ENCODE measurements at places on chromosomes 6 and 20.

- DNase-seq = no peak
Observed at GRCh38 chr6:33634161-33634727, 13.1 kb downstream of the ITPR3 start.

GRCh38 chr6:114712129-114712662 is 369.4 kb upstream of the HS3ST5 start:
- no peak for DNase-seq

DNA sequence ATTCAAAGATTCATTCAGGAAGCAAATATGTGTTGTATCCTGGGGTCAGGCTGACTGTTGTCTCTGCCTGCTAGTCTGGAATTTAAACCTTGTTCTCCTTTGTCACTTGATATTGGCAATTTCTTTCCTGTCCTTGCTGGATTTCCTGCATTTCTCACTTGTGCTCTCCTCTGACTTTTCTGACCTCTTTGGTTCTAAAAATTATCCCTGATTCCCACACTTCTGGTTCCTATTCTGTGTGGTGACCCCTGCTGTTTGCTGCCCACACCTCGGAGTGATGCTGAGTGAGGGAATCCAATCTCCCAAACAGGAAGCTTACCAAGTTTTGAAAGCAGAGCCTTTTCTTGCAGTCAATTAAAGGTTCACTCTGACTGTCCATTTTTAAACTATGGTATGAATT is 345.3 kb downstream of the CDKAL1 start:
- no peak for DNase-seq

- no peak for DNase-seq
Observed at GRCh38 chr6:149766156-149766769, 16.7 kb downstream of the PCMT1 start.

- no peak for DNase-seq
Observed at GRCh38 chr6:143200167-143200770, 139.6 kb downstream of the AIG1 start.

DNA sequence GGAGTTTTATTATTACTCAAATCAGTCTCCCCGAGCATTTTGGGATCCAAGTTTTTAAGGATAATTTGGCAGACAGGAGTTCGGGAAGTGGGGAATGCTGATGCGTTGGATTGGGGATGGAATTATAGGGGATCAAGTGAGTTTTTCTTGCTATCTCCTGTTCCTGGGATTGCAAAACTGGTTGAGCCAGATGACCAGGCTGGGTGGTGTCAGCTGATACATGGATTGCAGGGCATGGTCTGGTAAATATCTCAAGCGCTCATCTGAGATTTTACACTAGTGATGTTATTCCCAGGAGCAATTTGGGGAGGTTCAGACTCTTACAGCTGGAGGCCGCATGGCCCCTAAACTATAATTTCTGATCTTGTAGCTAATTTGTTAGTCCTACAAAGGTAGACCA is 54.7 kb downstream of the ENPP1 start:
- DNase-seq = no peak

DNA sequence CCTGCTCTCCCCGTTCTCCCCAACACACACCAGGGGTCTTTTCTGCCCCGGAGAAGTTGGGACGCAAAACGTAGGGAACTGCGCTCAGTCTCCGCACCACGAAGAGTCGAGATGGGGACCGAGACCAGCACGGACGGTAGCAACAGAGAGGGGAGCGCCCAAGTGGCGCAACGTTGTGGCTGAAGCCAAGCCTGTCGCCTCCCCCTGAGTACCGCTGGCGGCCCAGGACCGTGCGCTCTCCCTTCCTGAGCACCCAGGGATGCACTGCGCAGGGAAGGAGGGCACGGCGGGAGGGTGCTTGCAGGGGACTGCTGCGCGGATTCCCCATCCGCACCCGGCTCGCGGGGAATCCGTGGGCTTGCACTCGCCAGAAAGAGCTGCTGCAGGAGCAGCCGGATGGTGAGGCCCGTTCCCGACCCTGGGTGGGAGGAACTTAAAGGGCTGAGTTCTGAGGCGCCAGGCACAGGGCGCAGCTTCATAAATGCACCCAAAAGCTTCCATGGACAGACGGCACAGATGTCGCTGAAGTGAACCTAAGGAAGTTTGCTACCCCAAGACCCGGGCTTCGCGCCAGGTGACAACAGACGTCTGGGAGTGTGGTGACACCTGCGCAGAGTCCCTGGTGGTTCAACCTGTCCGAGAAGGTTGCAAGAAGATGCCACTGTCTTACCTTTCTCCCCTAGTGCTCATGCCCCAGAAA is 178.7 kb downstream of the TBXT start:
- DNase-seq = no peak

- DNase-seq = no peak
Observed at GRCh38 chr6:24699521-24700359, 19.2 kb downstream of the C6orf62 start.

GRCh38 chr20:33660035-33660684 is 2.0 kb upstream of the C20orf144 start:
- no peak for DNase-seq

GRCh38 chr6:142706210-142706609 is 238.8 kb downstream of the HIVEP2 start:
- DNase-seq = no peak

DNA sequence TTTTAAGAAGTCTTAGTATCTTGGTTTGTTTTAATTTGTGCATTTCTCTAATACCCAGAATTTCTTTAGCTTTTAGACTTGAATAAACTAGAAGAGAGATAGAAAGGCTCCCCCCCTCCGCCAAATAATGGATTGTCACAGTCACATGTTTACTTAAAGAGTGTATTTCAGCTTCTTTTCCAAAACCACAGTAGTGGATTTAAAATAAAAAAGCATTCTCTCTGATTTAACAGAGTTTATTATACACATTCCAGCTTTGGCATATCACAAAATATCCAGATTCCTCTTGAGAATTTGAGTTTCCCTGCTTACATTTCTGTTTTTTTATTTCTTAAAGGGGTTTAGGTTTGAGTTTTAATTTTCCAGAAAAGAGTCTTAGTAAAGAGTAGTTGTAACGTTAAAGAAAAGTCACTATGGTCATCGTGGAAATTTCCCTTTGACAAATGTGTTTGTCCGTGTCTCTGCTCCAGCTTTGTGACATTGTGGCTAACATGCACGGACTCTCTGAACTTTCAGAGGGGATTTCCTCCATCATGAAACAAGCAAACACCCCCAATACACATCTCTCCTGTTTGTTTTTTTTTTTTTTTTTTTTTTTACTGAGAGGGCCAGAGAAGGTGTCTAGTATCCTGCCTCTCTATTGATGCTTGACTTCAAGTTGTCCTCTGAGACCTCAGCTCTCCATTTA is 113.5 kb upstream of the SUPT3H start:
- no peak for DNase-seq

GRCh38 chr6:20370801-20371200 is 30.9 kb upstream of the E2F3 start:
- no peak for DNase-seq

DNA sequence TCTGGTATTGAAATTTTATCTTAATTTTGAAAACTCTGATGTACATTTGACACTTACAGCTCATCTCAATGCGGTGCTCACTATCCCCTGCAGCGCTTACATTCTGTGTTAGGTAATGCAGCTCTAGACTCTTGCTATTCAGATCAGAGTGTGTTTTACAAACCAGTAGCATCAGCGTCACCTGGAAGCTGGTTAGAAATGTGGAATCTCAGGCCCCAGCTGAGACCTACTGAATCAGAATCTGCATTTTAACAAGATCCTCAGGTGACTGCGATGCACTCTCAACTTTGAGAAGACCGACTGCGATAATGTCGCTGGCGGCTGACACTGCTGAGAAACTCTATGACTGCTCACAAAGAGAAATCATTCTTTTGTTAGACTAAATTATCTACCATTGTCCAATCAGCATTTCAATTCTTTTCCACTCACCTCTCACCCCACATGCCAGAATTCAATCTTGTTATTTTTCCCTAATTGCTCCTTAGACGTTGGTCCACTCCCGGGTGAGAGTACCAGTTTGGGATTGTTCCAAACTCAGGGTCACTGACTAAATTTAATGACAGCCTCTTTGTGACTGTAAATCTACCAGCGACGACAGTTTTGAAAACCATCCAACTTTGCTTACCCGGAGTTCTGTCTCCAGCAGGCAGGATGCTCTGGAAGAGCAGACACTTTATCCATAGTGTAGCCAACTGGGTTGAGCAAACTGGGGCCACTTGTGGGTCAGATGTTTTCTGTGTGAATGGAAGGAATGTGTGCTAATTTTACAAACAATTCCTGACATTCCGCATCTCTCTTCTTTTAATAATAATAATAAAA is 140.1 kb upstream of the BTBD3 start:
- DNase-seq = no peak

GRCh38 chr6:137903933-137904821 is 37.1 kb downstream of the TNFAIP3 start:
- DNase-seq = no peak

- DNase-seq = no peak
Observed at GRCh38 chr6:8642131-8642530, 206.8 kb upstream of the SLC35B3 start.

DNA sequence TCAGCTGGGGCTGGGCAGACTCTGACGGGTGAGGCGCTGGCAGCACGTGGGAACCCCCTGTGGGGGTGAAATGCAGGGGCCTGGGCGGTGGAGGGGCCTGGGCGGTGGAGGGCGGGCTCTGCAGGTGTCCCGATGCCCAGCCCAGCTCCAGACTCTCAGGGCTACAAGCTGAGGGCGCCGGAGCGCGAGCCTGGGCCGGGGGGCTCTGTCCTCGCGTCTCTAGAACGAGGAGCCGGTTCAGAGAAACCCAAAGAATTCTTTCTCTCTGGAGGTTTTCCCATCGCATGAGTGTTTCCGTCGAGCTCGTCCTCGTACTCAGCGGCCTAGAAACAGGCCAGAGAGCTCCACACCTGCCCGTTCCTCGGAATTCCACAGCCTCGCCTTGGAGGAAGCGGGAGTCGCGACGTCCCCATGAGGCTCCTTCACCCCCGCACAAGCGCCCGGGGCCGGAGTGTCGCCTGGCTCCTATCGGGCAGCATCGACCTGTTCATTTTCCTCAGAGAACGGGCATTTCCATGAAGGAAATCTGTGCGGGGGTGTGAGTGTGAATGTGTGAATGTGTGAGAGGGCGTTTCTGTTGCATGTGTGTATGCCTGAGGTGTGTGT is 76.9 kb downstream of the SMOC2 start:
- DNase-seq = no peak

DNA sequence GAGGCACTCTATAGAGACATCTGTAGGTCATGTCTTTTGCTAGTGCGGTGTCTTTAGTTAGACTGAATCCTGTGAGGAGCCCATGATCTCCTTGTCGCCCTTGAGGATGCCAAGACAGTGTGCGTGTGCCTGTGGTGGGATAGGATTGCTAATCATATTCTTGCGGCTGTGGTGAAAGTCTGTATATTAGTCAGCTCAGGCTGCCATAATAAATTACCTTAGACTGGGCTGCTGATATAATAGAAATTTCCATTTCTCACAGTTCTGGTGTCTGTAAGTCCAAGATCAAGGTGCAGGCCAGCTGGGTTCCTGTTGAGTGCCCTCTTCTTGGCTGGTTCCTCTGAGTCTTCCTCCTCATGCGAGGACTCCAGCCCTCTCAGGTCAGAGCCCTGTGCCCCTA is 141.2 kb downstream of the JARID2 start:
- DNase-seq = no peak

GRCh38 chr6:167472148-167472547 is 147.3 kb downstream of the TTLL2 start:
- no peak for DNase-seq

DNA sequence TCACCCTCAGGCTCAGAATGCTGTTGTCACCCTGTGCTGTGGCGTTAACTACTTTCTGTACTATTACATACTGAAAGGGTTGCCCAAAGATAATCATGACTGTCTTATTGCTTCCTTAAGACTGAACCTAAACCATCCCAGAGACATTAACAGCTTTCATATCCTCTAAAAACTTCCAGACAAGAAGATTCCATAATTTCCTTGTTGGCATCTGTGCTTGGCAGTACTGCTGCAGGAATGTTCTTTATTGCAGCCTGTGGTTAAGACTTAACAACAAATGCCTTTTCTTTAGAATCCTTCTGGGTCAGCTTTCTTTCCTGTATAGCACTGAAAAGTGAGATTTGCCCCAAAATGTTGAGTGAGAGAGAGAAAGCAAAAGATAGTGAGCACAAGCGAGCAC is 109.7 kb downstream of the GJA10 start:
- no peak for DNase-seq

DNA sequence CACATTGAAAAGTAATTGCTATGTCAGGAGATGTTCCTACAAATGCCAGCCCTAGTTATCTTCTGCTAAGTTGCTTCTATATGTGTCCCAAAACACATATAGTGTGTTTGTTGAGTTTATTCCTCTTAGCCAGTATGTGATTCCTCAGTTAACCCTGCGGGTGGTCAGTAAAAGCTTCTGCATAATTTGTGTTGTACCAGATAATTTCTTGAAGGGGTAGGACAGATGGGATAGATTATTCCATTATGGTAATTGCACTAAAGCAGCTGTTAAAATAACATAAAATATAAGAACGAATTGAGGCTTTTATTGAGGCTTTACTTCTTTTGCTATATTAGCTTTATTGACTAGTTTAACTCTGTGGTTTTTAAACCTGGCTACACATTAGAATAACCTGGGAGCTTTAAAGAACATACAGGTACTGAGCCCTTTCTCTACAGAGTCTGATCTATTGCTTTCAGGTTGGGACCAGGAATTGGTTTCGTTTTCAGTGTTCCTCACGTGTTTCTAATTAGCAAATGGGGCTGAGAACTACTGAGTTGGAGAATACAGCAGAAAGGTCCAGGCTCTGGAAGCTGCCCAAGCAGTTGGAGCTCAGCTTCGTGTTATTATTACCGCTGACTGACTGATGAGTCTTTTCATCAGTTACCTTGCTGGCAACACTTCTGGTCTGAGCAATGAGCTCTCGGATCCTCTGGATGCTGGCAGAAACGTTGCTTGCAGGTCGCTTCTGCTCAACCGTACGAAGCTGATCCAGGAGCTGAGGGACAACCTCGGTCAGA is 56.9 kb downstream of the FAM229B start:
- no peak for DNase-seq

All from activated naive CD4-positive, alpha-beta T cell (primary cell).